SK-MEL-5 (cell line): ENCODE measurements at places on chromosomes 3 and 15. TPM values are rescaled to one million over a fixed set of nuclear protein-coding genes. Genes with fewer than 3 reads are reported as not detected.

DNA sequence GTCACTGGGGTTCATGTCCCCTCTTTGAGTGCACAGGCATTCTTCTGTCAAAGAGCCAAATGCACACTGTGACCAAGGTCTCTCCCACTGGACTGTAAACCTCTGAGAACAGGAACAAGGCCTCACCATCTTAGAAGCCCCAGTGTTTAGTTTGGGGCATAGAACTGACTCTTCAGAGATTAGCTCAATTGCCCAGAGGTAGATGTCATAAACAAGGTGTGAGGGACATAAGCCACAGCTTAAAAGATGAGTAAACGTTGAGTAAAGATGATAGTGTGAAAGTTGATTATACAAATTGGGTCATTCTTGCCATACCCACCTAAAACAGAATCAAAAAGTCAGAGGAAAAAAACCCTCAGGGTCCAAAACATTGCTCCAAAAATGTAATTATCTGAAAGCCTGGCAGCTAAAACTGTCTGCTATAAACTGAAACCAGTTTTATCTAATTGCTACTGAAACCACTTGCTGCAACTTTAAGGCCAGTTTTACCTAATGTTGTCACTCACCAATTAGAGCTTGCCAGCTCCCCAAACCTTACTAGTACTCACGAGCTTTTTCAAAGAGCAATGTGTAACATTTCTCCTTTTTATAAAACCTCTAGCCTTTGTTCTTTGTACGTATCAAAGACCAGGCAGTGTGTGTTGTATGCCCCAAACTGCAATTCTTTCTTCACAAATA, 415.2 kb downstream of the RAP2B start:
- no peak for DNase-seq

DNA sequence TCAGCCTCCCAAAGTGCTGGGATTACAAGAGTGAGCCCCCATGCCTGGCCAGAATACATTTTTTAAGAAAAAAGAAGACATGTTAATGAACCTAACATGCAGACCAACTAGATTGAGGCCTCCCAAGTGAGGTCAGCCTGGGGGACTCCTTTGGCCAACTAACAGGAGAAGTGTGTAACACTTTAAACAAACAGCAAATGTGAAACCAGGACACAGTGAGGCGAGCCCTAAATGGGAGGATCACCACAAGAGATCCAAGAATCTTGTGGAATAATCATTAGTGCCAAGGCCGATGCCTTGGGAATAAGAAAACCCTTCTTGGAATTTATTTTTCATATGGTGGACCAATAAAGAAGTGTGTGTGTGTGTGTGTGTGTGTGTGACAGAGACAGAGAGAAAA, 73.9 kb downstream of the ATP10A start:
- DNase-seq: no peak

- no peak for DNase-seq
Measured at GRCh38 chr15:52013151-52013791, 5.7 kb upstream of the MAPK6 start.

Gene POLG
- 35.7 and 42.2 TPM in 2 replicates for total RNA-seq

Gene SYNPR
- not detected in 2 replicates for total RNA-seq

Gene GREM1
- total RNA-seq: under 0.01 TPM in 1 of 2 replicates, not detected in the other
